ENCODE measurements at places on chromosomes 3 and 15.

DNA sequence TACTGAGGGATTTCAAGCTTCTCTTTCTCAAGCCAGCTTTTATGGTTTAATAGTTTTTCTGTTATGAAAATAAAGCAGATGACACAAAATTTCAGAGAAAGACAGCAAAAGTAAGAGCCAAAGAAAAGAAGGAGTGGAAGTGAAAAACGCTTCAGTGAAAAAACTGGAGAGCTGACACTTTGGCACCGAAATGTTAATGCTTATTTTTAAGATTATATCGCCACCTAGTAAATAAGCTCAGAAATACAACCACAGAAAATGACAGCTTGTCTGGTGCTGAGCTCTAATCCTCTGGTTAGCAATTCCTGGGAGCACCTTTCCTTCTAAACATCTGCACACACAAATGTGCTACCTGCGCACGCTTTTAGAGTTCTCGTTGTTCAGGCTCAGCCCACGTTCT, 101.6 kb downstream of the ZPLD1 start:
- no peak for DNase-seq

DNA sequence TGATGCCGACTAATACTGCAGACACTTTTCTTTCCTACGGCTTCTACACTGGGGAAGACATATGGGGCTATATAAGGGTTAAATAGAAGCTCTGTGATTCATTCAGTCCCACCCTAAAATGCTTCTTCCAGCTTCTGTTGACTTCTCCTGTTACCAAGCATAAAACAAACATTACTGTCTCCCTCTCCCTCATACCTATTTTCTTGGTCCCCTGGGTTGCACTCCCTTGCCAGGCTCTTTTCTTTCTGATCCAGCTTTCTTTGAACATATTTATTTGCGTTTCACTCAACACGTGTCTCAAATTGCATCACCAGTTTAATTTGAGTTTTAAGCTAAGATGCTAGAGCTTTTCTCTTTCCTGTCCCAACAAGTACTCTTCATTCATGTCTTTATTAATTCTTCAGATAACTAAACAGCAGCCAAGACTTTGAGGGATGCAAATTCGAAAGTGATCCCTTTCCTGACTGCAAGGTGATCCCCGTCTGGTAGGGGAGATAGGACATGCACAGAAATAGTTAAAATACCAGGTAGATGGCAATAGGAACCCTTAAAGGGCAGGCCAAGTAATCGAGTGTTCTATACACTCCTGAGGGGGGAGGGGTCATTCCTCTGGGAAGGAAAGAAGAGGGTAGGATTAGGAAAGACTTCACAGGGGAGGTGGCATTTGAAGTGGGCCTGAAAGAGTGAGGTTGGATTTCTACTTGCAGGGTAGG, 198.6 kb upstream of the BCL6 start:
- no peak for DNase-seq

GRCh38 chr3:157160658-157161424, 894 bp upstream of the CCNL1 start:
- DNase-seq, result no peak

DNA sequence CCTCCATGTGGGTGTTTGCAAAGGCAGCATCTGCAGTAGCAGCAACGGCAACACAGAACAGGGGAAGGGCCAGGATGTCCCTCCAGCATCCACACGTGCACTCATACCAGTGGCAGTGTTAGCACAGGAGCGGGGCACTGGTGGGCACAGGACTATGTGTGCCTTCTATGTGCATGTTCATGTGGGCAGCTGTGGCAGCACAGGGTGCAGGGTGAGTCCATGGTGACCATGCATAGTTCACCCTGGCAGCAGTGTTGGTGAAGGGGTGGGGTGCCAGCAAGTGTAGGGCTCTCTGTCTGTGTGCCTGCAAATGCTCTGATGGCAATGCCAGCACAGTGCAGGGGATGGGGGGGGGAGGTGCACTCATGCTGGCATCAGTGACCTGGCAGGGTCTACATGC, 222.1 kb upstream of the SOX14 start:
- DNase-seq, result no peak

DNA sequence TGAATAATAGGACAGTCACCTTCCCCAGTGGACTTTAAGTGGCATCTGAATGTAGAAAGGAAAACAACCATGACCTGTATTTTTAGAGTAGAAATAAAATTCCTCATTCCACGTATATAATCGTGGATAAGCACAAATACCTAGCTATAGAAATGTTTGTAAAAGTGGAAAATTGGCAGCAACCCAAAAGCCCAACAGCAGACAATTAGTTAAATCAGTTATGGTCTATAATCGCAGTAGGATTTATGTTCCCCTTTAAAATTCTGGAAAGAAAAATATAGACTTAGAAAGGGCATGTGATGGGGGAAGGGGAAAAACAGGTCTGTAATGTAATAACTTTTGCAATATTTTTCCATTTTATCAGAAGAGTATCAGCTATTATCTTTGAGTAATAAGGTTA, 241.9 kb upstream of the ST8SIA2 start:
- DNase-seq, result no peak

DNA sequence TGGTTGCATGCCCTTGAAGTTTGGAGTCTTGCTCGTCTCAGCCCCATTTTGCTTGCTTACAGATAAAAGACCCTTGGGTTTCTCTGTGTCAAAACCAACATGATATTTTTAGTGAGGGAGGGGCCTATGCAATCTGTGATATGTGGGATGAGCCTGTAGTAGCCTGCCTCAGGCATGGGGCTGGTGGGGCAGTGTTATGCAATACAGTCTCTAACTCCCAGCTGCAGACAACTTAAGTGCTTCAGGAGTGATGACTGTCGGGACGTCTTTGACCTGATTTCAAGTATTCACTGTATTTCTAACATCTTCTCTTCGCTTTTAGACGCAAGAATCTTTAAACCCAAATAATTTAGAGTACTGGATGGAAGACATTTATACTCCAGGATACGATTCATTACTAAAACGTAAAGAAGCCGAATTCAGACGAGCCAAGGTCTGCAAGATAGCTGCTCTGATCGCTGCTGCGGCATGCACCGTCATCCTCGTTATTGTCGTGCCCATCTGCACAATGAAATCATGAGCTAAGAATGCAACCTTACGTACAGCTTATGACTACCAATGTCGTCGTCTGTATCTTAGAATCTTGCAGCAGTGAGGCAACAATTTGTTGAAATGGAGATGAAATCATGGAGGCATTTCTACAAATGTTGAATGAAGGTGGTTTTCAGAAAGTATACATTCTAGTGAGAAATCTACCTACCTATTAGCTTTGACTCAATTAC, 35.9 kb downstream of the MINAR1 start:
- no peak for DNase-seq

DNA sequence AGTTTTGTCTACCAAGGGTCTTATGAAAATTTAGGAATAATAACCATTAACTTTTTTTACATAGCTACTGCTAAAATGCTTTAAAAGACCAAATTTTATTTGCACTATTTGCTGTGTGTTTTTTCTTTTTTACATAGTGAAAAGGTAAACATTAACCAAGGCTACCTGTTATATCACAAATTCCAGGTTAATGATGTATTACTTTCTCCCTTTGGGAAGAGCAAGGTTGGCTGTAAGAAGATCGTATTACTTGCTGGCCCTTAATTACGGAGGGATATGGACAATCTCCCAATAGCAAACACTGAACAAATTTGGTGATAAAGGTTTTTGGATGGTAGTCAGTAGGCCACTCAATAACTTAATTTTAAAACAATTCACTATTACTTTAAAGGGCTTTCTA, 22.4 kb downstream of the LRRC58 start:
- no peak for DNase-seq

DNA sequence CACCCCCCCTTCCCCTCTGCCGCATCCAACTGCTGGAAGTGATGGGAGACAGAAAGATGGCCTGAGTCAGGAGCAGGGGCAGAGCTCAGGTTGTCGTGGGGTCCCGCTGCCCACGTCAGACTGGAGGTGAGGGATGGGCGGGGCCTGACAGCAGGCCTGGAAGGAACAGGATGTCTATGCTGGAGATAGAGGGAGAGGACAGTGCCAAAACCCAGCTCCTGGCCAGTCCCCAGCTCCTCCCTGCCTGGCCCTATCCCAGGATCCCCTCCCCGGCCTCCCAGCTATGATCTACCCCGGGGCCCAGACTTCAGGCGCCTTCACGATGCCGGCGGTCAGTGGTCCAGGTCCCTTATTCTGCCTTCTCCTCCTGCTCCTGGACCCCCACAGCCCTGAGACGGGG, at the start of gene LMAN1L:
Gene LMAN1L (plus strand): TSS at position 303 of the 400 bp plus-strand sequence. CDS start 20 bp downstream, at position 323.
- DNase-seq, result no peak

DNA sequence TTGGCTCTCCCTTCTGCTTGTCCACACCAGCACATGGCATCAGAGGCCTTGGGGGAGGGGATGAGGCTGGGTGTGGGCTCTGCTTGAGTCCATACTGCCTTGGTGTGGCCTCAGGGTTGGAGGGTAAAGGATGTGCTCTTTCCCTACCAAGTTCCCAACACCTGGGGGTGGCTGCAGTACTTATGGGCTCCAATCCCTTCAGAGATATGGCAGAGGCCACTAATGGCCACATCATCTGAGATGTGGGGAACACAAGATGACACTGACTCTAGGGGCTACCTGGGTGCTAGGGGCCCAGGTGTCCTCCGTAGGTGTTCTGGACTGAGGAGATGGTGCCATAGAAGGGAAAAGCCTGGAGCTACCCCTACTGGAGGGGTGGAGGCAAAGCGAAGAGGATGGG, 6.9 kb downstream of the CXCR6 start:
- DNase-seq, result no peak

GRCh38 chr3:146682171-146682570, 77.0 kb upstream of the PLSCR5 start:
- no peak for DNase-seq

DNA sequence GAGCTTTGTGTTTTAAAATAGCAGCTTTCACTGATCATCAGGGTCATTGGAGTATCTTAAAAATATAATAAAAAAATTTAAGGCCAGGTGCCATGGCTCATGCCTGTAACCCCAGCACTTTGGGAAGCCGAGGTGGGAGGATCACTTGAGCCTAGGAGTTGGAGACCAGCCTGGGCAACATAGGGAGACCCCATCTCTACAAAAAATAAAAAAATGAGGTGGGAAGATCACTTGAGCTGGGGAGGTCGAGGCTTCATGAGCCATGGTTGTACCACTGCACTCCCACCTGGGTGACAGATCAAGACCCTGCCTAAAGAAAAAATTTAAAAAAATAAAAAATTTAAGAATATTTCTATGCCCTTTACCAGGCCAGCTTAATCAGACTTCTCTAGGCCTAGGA, 1.5 kb downstream of the HMCES start:
- no peak for DNase-seq

- no peak for DNase-seq
These were observed 8.0 kb downstream of the TLR9 start for GRCh38 chr3:52217409-52217805.

- no peak for DNase-seq
These were observed 69.8 kb upstream of the SLC4A7 start for GRCh38 chr3:27553886-27554540.

DNA sequence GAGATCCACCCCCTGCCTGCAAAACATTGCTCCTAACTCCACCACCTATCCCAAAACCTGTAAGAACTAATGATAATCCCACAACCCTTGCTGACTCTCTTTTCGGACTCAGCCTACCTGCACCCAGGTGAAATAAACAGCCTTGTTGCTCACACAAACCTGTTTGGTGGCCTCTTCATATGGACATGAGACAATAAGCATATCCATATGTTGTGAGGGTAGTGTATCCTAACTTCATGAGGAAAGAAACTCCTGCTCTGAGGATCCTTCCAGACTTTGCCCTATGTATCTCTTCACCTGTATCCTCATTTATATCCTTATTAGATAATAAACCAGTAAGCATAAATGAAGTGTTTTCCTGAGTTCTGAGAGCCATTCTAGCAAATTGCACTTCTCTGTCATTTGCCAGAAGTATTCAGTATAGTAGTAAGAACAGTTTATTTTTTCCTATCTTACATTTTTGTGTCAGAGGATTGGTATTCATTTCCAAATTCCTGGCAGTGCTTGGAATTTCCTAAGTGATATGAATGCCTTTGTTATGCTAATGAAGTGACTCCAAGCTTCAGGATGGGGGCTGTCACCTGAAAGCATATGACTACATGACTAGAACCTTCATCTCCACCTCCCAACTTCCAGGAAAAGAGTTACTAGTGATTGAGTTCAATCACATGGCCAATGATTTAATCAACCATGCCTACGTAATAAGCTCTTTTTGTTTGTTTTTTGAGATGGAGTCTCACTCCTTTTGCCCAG, 30.2 kb downstream of the TTBK2 start:
- no peak for DNase-seq

GRCh38 chr3:125257536-125257935, 45.0 kb upstream of the SLC12A8 start:
- DNase-seq, result no peak

GRCh38 chr3:104523136-104523535, 843.6 kb upstream of the ALCAM start:
- DNase-seq, result no peak

- no peak for DNase-seq
These were observed 79.5 kb upstream of the BLM start for GRCh38 chr15:90637693-90638092.

DNA sequence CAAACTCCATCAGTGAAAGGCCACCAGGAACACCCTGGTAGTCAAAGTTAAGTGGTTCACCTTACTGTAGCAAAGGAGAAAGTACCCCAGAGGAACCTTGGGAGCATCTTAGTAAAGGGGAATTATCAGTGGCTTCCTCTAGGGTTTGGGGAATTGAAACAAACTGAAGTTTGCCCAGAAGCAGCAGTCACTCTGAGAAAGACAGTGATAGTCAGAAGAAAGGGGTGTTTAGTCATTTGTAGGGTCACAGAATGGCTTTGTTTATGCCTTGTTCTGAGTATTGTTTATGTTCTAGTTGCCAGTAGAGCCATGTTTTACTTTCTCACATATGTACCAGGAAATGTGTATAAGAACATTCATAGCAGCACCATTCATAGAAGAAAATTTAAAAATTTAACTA, 93.8 kb downstream of the FHIT start:
- no peak for DNase-seq

DNA sequence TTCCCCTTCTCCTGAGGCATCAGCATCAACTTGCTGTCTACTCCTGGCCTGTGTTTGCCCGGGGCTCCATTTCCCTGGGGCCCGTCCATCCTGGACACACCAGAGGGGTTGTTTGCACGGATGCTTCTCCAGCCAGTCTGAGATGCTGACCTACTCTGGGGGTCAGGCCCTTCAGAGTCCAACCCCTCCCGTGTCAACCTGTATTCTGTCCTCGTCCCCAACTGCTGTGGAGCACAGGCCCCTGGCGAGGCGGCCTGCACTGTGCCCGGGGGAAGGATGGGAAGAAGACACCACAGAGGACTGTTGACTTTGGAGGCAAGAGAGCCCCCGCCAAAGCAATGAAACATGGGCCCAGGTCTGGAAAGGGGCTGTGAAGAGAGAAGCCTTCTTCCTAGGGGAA, 25.8 kb downstream of the ALS2CL start:
- DNase-seq, result no peak

- no peak for DNase-seq
These were observed 44.2 kb downstream of the ZMAT3 start for GRCh38 chr3:179027326-179027900.

- DNase-seq, result no peak
These were observed 205.5 kb upstream of the TGFBR2 start for GRCh38 chr3:30400926-30401325.

DNA sequence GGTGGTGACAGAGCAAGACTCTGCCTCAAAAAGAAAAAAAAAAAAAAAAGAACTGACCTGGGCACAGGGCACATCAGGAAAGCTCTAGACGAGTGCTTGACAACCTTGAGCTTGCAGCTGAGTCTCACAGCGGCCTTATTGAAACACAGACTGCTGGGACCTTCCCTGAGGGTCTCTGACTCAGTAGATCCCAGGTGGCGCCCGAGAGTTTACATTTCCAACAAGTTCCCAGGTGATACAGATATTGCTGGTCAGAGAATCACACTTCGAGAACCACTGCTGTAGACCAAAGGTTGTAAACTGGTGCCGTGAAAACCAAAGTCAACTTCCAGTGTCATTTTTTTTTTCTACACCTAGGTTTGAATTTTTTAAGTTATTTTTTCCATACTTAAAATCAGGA, 573.2 kb upstream of the MDFIC2 start:
- no peak for DNase-seq
